ENCODE measurements at places on chromosomes 5 and 9.
A peak's percentile ranks its signal among the peaks of the same experiment; 100 is the strongest.

DNA sequence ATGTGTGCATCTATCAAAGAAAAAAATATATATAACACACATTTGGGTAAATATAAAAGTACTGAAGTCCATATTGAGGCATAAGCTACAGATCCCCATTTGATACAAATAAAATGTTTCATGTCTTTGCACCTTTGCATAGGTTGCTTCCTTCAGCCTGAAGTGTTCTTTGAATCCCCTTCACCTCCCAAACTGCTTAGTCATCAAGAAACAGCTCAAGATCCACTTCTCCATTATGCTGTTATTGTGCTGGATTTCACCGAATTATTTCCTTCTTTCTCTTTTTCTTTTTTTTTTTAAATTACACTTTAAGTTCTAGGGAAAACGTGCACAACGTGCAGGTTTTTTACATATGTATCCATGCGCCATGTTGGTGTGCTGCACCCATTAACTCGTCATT is 419.1 kb downstream of the ENC1 start:
- peak; percentile 52 for DNase-seq

DNA sequence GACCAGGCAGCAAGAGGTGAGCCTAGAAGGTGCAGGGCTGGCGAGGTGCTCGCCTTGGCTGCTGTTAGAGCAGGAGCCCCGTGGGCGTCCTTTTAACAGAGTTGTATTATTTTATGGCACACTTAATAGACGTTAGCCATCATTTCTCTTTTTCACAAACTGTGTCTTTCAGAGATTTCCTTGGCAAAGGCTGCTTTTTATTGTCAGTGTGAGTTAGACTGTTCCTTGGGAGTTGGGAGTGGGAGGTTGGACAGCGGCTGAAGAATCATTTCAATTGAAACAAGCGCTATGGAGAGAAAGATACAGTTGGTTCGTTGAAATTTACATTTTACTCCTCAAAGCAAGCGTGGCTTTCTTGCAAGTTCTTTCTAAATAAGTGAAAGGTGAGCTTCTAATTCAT is 133.2 kb downstream of the TRIO start:
- DNase-seq, result no peak

DNA sequence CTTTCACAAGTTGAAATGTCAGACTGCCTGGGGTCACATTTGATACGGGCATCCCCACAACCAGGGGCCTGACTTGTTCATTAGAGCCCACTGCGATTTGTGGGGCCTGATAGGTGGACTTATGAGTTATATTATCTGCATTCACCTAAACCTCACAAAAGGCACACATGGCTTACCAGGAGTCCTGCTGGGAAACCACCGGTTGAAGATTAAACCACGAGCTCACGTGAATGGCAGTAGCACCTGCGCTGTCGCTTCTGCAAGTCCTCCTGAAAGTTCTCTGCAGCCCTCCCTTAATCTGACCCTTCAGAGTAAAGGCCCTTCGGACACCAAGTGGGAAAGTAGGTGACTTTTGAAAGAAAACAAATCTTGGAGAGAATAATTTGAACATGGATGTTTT is 68.9 kb downstream of the PPIC start:
- no peak for DNase-seq

GRCh38 chr9:107489144-107489673 is 360 bp downstream of the KLF4 start:
- DNase-seq, result no peak

DNA sequence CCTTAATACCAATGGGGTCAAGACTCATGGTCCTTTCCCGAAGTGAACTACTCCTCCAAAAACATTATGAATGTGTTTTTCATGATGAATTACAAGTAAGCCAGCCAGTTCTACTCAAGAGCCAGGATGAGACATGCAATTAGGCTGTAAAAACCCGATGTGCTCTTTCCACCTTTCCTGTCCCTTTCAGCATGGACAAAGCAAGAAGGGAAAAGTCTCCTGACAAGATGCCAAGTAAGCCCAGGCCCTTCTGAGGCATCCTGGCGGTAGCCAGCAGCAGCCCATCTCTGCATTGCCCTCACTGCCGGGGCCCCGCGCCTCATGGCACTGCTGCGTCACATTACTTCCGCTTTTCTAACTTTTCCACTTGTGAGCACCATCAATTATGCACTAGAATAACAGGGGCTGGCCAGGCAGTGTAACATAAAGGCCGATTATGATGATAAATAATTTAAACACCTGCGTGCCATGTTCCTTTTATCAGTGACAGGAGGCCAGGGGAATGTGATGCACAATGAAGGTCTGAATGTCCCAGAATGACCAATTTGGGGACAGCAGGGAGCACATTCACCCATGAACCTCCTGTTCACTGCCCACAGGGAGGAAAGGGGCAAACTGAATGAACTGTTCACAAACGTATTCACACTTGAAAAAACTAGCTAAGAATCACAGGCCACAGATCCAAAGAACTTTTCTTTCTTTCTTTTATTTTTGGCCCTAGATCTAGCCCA is 37.4 kb downstream of the EFNA5 start:
- DNase-seq, result no peak

DNA sequence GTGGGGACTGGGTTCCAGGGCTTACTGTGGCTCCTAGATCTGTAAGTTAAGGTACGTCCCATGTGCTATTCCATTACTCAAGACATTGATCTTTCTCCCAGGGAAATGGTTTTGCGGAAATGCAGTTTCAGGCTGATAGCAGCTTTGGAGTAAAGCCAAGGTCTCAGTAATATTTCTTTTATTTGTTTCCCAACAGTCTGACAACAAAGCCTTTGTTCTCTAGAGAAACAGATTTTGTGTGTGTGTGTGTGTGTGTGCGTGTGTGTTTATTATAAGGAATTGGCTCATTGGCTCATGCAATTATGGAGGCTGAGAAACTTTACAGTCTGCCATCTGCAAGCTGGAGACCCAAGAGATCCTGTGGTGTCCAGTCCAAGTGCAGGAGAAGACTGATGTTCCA is 12.1 kb upstream of the POC5 start:
- no peak for DNase-seq

Data from common myeloid progenitor, CD34-positive (primary cell).